ENCODE measurements at places on chromosomes 5 and 9.

DNA sequence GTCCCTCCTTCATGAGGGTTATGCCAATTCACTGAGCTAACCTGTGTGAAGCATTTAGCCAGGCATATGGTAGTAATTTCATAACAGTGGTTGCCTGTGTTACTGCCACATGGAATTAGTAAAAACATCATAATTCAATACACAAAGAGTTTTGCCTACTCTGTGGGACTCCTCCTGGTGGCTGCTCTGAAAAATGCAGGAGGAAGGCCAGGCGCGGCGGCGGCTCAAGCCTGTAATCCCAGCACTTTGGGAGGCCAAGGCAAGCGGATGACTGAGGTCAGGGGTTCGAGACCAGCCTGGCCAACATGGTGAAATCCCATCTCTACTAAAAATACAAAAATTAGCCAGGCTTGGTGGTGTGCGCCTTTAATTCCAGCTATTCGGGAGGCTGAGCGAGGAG, 547.3 kb downstream of the CDK5RAP2 start:
- no peak for DNase-seq

GRCh38 chr9:134770972-134771971, 109.3 kb upstream of the FCN2 start:
- no peak for DNase-seq

DNA sequence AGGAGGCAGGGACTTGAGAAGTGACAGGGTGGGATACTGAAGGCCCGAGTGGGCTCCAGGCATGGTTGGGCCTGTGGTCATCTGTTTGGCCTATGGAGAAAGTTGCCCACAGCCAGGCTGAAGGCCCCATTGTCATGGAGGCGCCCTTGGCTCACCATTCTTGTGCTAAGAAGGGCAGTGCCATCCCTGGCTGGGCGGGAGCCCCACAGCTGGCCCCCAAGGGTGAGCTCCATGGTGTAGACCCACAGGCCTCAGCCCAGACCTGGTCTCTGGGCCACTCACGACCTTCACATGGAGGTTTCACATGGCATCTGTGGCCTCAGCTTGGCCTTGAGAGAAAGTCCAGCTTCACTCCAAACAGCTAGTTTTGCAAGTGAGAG, 34.3 kb upstream of the PRDM12 start:
- no peak for DNase-seq

- no peak for DNase-seq
Observed at GRCh38 chr9:25876248-25876647, 198.0 kb upstream of the TUSC1 start.

- no peak for DNase-seq
Observed at GRCh38 chr5:179154346-179154990, 94.3 kb downstream of the ZNF354C start.

GRCh38 chr5:124952566-124952965, 206.1 kb upstream of the ZNF608 start:
- DNase-seq = no peak

DNA sequence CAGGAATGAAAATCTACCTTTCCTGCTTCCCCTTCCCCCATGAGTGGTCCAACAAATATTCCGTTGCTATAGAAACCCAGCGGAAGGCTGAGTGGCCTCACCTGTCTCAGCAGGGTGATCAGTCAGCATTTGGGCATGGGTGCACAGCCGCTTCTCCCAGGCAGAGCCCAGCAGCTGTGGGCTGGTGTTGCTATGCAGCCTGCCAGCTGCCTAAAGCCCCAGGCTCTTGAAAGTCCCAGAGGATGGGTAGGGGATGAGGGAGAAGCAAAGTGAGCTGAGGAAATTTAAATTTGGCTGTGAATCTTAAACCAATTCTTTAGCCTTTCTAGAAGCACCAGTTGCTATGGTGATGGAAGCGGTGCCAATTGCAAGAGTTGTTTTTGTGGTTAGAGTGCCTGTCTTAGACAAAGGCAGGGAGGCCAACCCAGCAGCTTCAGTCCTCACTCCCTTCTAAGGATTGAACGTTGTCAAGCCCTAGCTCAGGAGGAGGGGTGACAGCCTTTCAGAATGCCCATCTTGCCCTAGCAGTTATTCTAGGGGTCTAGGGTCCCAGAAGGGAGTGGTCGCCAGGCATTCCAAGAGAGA, 151.5 kb upstream of the PITX1 start:
- no peak for DNase-seq

DNA sequence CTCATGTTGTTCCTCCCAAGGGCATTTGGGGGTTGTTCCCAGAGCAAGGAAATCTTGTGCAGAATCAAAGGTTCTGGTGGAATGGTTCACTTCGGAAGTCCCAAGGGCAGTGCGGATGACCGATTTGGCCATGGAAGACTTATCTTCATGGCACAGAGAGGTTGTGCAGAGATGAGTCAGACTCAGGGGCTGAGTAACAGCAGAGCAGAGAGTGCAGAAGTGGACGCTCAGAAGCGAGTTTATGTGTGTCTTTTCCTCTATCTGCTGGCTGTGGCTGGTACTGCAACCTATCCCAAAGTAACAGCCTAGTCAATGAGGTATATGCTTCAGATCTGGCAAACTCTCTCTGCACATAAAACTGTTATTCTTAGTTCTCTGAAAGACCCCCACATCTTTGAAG, 118.1 kb downstream of the DPYSL3 start:
- DNase-seq = no peak

DNA sequence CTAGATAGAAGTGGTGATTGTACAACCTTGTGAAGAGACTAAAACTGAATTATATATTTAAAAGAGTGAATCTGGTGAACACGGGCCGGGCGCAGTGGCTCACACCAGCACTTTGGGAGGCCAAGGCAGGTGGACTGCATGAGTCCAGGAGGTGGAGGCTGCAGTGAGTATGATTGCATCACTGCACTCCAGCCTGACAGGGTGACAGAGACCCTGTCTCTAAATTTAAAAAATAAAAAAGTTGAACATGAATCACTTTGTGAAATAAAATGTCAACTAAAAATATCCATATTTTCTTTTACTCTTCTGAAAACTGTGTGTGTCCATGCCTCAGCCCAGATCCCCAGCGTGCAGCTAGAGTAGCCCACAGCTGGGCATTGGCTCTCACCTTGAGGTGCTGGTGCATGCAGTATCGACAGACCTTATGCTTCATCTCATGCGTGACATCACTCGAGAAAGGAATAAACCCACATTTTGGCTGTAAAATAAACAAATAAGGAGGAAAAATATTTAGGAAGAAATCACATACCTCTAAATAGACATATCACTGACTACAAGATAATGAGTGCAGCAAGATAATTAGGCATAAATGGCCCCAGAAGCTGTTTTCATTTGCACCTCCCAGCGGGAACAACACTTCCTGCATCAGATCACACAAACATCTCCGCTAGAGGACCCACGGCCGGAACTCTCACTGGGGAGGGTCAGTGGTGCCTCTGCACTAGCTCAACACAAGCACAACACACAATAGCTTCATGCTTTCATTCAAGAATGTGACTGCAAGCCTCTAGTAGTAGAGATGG, 22.1 kb downstream of the IPPK start:
- DNase-seq = no peak

GRCh38 chr5:96876292-96876850, at the start of gene ERAP2:
Gene ERAP2 (plus strand): TSS chr5:96876500. CDS start chr5:96879686, 3,186 bp downstream.
- DNase-seq = no peak

DNA sequence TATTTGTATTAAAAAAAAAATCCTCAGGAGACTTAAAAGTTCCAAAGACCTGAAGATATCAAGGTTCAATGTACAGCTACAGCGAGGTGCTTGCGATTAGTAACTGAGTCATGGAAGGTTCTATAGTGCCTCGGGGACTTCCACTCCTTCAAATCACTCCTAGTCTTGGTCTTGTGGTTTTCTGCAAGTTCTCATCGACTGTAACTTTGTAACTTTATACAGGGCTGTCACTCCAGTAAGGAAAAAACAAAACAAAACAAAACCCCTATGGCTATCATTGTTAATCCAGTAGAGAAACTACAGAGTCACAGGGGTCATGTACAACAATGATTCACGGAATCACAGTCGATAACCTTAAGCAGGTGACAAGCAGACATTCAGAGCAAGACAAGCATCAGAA, 39.8 kb upstream of the SELENOP start:
- DNase-seq = no peak

DNA sequence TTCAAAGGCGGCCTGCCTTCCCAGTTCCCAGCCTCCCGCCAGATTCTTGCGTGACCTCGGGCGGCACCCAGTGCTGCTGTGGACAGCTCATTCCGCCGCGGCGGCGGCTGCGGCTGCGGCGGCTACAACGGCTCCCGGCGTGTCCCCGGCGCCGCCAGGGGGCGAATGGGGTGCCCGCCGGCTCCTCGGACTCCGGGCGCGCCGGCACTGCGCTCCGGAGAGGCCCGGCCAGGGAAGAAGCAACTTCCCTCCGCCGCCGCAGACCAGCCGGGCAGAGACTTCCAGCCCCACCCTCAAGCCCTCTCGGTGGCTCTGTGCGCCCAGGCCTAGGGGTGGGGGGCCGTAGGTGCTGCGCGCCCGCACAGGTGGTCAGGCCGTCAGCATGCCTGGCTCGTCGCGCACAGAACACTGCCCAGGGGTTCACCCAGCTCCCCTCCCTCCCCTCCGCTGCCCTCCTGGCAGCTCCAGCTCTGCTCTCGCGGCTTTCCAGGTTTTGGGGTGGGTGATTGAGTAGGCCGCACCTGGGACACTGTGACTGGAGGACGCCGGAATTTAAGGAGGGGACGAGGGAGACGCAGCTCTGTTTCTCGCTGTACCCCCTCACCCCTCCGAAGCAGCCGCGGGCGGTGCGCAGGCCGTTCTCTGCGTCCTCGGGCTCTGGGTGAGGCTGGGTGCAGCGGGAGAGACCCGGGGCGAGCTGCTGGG, 20.2 kb downstream of the IGIP start:
- DNase-seq = peak; percentile 83

DNA sequence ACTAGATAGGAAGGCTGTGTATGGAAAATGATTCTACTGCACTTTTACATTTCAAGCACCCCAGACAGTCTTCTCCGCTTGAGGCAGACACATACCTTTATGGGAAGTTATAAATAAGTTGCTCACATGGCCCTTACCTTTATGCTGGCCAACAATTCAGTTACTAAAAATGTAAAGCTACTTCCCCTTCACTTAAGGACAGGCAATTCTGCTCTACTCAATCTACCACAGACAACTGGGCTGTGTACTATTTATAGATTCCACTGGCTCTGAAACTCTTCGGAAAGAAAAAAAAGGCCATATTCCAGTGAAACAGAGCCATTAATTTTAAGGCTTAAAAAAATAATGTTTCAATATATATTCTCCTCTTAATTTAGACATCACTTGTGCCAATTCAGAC, 59.4 kb downstream of the ELAVL2 start:
- no peak for DNase-seq

DNA sequence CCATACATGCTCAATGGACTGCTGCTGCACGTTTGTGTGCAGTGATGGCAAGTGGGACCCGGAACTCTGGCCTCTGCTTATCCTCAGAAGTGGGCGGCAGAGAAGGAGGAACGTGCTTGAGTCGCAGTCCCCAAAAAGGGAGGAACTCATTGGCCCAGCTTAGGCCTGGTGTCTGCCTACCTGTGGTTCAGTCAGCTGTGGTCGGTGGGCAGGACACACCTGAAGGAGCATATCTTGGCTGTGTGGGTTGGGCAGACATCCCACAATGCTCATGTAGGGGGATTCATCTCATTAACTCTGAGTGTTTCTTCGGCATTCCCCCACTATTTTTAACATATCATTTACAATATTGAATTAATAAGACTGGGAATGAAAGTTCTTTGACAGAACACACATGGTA, 122.9 kb upstream of the IL12B start:
- peak; percentile 37 for DNase-seq

- no peak for DNase-seq
Observed at GRCh38 chr5:119570910-119571309, 58.4 kb upstream of the FAM170A start.

DNA sequence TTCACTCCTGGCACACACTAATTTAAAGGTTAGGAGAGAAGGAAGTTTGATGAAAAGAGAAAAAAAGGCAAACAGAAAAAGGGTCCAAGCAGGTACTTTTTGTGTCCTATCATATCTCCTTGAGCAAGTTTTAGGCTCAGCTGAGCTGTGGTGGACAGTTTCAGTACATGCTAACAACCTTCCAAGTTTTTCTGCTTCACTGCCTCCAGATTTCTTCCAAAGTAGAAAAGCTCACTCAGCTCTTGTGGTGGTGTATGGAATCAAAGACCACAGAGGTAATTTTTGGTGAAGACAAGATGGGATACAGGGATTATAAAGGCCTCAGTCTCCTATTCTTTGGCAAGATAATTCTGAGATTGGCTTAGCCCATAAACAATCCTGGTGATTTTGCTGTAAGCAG, 921.8 kb downstream of the NR2F1-AS1 start:
- no peak for DNase-seq

DNA sequence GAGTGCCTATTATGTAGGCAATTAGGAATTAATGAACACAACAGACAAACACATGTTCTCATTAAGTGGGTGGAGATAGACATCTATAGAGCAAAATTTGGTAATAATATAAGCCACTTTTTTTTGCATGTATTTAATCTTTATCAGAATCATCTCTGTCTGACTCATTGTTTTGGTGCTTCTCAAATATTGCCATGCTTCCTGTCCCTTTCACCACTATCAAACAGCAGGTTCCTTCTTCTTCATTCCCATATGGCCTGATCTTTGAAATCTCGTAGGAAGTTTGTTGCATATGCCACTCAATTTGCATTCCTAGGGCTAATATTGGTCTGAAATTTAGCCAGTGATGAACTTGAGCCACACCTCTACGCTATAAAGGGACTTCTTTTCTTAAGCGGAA, 128.9 kb upstream of the SPEF2 start:
- DNase-seq = no peak

Measured in activated CD8-positive, alpha-beta memory T cell treated with anti-CD3 and anti-CD28 coated beads, Interleukin-2, amount 50 U/mL, for 48 hours (primary cell).